HT1080 (cell line): ENCODE measurements at places on chromosomes 6 and 20. TPM values are rescaled to one million over a fixed set of nuclear protein-coding genes. Genes with fewer than 3 reads are reported as not detected.

GRCh38 chr6:30102414-30102969 is 10.4 kb downstream of the TRIM31 start:
- DNase-seq: no peak

DNA sequence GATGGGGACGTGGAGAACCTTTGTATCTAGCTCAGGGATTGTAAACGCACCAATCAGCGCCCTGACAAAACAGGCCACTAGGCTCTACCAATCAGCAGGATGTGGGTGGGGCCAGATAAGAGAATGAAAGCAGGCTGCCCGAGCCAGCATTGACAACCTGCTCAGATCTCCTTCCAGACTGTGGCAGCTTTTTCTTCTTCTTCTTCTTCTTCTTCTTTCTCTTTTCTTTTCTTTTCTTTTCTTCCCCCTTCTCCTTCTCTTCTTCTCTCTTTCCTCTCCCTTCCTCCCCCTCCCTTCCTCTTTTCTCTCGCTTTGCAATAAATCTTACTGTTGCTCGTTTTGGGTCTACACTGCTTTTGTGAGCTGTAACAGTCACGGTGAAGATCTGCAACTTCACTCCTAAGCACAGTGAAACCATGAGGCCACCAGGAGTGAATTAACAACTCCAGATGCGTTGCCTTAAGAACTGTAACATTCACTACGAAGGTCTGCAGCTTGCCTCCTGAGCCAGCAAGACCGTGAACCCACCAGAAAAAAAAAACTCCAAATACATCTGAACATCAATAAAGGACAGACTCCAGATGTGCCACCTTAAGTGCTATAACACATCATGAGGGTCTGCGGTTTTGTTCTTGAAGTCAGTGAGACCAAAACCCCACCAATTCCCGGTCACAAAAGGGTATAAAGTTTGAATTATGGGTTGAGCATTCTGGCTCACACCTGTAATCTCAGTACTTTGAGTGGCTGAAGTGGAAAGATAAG is 19.6 kb upstream of the SERPINB1 start:
- no peak for DNase-seq

- DNase-seq: peak; percentile 75
Measured at GRCh38 chr6:138107078-138107751, at the start of gene PERP. TSS of gene PERP (minus strand) at chr6:138107419. CDS start at chr6:138107340, 79 bp downstream.

Gene RAB44
- total RNA-seq: not detected in 2 replicates
